ENCODE measurements at places on chromosomes 1 and 21.

DNA sequence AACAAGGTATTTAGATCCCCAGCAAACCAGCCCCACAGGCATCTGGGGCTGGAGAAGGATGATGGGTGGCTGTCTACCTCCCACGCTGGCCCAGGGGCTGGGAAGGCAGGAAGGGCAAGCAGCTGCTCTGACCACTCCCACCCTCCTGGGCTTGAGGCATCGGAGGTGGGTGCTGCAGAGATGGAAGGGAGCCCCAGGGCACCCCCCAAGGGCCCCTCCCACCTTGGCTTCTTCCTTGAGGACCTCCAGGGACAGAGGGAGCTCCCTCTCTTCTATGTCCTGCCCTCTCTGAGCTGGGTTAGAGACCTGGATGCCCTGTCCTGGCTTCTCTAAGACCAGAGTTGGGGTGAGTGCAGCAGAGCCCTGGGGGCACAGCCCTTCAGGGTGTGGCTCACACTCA, 3.1 kb downstream of the CD52 start:
- DNase-seq, result no peak

GRCh38 chr21:28135646-28136045, 857.0 kb downstream of the LTN1 start:
- DNase-seq, result no peak

DNA sequence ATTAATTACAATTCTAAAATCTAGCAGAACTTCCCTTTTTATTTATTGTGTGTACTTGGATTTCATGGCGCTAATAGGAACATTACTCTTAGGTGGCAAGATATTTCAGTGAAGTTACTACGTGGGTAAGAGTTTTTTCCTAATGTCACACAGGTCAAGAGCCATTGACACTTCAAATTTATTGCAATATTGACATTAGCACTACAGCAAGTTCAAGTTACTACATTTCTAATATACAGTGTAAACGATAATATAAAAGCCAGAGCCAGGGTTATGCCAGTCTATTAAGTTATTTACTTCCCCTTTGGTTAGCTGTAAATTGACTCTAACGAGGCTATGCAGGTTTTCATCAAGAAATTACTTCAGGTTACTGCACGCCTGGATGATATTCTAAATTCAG, 29.7 kb downstream of the CHODL start:
- no peak for DNase-seq

GRCh38 chr1:109757936-109758786, 5.6 kb downstream of the EPS8L3 start:
- DNase-seq, result no peak

- DNase-seq, result no peak
Measured at GRCh38 chr1:23964790-23965740, 5.4 kb downstream of the PNRC2 start.

DNA sequence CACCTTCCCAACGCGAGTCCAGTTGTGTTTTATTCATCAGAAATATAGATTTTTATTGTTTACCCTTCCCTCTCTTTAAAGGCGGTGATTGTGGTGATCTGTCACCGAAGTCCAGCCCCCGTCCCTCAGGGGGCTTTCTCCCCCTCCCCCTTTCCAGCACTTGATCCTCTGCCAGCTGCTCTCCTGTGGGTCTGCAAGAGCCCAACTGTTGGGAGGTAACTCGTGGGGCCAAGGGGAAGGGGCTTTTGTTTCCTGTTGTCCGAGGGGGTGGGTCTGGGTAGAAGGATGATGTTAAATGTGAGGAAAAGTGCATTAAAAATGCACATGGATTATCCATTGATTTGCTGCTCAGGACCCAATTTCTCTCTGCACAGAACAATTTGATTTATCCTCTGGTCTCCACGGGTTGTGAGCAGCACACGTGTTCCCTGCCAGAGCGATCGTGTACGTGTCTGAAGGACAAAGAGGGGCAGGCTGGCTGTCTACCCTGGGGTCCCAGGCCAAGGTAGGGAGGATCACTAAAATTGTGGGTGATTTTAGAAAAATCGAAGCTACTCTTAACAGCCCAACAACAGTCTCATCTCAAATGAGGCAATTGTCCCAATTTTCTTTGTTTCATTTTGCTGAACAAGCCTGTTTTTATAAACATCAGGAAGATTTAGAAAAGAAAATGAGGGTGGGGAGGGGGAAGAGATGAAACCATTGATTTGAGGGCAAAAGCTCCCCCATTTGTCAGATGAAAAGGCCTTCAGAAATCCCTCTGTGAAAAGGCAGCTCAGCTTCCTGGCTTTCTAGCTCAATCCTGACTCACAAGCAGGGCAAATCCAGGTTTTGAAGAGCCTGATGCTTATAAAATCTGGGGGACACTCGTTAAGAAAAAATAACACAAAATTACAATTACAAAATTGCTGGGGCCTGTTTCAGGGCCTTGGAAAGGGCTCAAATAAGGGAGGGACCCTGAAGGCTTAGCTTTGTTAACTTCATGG, 176.2 kb downstream of the RHOU start:
- no peak for DNase-seq

DNA sequence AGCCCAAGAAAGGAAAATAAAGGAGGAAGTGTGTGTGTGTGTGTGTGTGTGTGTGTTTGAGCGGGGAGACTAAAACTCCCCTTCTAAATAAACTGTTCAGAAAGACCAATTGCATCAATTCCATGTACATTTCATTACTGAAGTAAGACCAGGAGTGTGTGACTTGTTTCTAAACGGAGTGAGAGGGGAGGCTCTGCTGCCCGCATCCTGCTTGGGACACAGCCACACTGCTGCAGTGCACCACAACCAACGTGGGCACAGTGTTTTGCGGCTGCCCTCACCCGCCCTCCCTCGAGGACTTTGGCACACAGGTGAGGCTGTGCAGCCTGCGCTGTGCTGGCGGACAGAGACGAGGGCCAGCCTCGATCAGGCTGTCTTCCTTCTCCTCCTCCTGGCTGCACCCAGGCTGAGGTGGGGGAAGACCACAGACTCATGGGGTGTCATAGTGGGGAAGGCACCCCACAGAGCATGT, 31.0 kb upstream of the H6PD start:
- DNase-seq, result no peak

- no peak for DNase-seq
Measured at GRCh38 chr1:178025613-178026356, 55.9 kb upstream of the SEC16B start.

DNA sequence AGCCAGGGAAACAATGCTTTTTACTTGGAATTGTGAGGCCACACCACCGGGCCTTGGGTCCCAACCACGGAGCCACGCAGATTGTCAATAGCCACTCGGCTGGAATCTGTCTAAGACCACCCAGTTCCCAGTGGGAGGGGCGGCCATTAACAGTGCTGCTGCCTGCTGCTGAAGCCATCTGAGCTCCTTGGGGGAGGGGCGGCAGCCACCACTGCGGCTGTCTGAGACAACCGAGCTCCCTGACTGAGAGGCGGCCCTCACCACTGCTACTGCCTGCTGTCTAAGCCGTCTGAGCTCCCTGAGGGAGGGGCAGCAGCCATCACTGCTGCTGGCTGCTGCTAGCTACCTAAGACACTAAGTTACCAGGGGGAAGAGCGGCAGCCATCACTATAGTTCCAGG, 64.3 kb downstream of the DMRTA2 start:
- DNase-seq, result no peak

- DNase-seq, result no peak
Measured at GRCh38 chr1:9345922-9346321, 53.2 kb downstream of the SPSB1 start.

DNA sequence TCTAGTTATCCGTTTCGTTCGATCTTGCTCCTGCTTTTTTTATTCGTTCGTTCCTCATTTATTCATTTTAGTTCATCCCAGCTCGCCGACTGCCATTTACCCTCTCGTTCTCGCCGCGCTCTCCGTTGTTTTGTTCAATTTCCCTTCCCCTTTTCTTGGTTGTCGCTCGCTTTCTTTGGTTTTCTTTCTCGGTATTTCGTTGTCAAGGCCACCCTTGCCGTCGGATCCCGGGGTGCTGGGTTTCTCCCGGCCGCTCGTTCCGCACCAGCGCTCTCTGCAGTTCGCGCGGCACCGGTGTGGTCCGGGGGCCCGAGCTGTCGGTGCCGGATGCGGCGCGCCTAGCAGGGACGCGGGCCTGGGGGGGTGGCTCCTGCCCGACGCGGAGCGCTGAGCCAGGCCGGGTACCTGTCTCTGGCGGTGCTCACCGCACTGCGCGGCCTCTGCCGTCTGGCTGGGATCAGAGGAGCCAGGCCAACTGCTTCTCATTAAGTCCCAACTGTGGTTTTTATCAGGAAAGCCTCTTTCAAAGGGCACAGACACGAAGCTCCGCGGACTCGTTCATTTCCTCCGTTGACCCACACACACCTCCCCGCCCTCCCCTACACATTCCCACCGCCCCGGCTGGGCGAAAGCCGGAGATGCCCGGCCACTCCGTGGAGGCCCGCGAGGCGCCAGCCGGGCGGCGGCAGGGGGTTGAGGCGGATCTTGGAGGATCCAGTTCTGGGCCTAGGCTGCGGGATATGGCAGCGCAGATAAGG, 1.6 kb downstream of the ALX3 start:
- no peak for DNase-seq

GRCh38 chr1:85579622-85580021, 939 bp upstream of the CCN1 start:
- DNase-seq, result no peak

DNA sequence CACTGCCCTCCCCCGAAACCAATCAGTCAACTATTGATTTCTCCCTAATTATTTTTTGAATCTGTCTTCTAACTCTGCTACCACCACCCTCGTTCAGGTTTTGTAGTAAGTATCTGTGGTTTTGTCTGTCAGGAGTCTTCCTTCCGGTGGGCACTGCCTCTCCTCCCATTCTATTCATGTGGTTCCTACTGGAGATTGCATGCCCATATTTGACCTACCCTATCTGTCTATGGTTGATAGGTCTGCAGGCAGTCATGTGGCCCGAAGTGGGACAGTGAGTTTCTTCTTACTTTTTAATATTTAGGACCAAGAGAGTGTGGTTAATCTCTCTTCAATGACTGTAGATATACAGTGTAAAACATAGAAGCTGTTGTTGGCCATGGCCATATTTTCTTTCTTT, 17.8 kb upstream of the MAST2 start:
- no peak for DNase-seq

- DNase-seq, result peak; percentile 45
Measured at GRCh38 chr1:27402349-27402754, 9.9 kb downstream of the GPR3 start.

GRCh38 chr1:110324667-110325066, 14.5 kb upstream of the RBM15 start:
- no peak for DNase-seq

DNA sequence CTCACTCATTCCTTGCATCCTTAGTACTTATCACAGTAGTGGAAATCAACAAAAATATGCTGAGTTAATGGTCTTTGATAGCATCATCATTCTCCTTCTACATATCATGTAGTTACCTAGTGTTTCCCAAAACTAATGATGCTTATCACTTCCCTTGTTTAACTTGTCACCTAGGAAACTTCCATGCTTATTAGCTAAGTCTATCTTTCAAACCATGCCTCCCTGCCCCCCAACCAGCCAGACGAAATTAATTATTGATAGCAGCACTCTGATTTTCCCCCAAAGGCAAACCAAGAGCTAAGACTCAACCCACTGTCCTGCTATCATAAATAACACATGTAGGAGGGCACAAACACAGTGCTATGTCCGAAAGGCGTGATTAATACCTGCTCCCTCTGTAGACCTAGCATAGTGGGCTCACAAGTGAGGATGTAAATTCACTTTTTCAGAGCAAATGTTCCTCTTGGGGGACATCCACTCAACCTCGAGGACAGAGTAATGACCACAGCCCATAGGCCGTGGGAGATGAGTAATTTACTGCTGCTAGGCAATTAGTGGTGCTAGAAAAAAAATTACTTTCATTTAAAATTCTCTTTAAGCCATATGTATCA, 25.8 kb upstream of the LPAR3 start:
- DNase-seq, result no peak

DNA sequence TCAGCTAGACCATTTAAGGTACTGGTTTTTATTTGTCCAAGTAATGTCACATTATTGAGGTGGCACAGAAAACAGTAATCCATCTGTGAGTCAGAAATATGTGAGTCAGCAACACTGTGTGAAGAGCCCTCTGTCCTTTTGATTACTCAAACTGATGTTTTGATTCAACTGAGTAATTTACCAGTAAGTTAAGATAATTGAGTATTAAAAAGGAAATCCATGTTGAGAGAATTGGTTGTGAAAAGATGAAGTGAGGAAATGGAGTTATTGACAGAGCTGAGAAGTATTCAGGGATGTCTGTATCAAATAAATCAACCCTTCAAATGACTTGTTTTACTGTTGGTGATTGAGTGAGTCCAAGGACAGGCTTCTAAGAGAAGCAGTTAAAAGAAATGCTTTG, 302.7 kb upstream of the SGIP1 start:
- DNase-seq, result no peak

- no peak for DNase-seq
Measured at GRCh38 chr1:183180218-183180617, 5.8 kb upstream of the LAMC2 start.

- no peak for DNase-seq
Measured at GRCh38 chr1:29767088-29767685, 530.9 kb downstream of the PTPRU start.

DNA sequence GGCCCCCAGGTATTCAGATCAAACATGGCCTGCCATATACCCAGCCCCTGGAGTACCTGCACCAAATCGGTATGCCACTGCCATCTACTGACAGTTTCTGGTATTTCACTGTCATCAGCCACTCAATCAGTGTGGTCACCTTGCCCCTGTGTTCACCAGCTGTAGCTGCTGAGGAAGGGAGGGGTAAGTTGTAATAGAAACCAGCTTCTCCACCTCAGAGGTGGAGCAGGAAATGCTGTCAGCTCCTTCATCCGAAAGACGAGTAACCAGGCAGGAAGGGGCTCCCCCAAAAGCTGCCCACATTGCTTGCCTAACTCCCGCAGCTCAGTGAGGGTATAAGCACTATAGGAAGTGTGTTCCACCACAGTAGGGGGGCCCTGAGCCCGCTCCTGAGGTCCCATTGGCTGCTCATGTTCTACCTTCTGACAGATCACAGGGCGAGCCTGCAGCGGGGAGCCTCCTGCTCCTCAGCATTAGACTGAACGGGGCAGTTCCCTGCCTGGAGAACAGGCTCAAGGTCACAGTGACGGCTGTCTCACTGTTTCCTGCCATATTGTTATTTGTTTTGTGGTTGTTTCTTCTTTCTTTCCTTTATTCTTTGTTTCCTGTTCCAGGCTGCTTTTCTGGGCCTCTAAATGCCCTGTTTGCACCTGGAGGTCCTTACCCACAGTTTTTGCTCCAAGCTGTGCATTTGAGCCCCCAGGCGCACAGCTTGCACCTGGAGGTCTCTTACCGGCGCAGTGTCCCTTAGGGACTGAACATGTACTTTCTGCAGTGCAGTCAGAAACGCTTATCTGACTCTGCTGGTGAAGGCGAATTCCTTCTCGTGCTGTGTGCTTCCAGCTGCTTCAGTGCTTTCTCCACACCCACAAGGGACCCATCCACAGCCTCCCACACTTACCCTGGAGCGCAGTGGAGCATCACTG, 1638.3 kb downstream of the MRPL39 start:
- DNase-seq, result no peak

GRCh38 chr1:223301371-223301770, 62.6 kb downstream of the SUSD4 start:
- no peak for DNase-seq
